SK-N-SH treated with all-trans-retinoic acid at 6 μM for 48 hours (cell line): ENCODE measurements at places on chromosomes 5 and 9.

DNA sequence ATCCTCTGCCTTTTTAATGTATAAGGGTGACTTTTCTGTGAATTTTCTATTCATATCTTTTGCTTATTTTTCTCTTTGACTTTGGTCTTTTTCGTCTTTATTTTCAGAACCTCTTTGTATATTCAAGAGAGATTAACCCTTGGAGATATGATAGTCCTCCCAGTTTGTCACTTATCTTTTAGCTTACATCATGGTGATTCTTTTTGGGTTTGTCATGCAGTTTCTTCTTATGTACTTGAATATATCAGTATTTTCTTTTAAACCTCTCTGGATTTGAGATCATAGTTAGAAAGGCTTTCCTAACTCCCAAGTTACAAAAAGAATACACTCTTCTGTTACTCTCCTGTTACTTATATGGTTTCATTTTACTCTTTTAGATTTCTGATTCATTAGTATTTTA is 27.5 kb upstream of the GPR21 start:
- no peak for ATAC-seq

GRCh38 chr5:94969174-94969573 is 315.7 kb downstream of the MCTP1 start:
- peak; percentile 86 for ATAC-seq

DNA sequence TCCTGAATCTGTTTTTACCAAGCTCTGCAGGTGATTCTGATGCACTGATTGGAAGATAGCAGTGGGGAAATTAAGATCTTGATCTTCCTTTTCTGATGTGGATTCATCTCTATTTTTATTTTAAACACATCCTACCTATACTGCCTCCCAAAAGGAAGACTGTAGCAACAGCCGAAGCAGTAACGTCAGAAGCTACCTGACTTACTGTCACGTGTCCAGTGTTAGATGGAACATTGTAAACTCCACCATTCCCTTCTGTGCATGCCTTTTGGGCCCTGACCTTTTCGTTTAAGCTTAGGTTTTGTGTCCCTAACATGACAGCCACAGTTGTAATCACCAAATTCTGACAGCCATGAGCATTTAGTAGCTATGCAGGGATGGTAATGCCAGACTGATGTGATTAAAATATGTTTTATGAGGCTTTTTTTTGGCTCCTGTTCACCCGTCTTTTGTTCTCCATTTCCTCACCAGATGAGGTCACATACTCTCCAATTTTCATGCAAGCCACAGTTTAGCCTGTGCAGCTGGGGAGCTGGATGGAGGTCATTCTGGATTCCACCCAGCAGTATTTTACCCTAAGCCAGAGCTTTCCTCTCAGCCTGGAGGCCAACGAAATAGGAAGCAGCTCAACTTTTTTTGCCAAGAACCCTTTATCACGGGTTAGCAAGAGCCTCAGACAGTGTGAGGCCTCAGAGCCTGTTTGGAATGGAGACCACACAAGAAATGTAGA is 15.6 kb upstream of the FOXD1 start:
- ATAC-seq, result peak; percentile 51

- ATAC-seq, result no peak; the same call in 2 of the 3 replicates
Measured at GRCh38 chr9:70466976-70467561, 52.6 kb upstream of the KLF9 start.

- ATAC-seq, result no peak
Measured at GRCh38 chr9:136713550-136713949, 1.2 kb downstream of the DIPK1B start.
